ENCODE measurements at places on chromosomes 2 and 18.

DNA sequence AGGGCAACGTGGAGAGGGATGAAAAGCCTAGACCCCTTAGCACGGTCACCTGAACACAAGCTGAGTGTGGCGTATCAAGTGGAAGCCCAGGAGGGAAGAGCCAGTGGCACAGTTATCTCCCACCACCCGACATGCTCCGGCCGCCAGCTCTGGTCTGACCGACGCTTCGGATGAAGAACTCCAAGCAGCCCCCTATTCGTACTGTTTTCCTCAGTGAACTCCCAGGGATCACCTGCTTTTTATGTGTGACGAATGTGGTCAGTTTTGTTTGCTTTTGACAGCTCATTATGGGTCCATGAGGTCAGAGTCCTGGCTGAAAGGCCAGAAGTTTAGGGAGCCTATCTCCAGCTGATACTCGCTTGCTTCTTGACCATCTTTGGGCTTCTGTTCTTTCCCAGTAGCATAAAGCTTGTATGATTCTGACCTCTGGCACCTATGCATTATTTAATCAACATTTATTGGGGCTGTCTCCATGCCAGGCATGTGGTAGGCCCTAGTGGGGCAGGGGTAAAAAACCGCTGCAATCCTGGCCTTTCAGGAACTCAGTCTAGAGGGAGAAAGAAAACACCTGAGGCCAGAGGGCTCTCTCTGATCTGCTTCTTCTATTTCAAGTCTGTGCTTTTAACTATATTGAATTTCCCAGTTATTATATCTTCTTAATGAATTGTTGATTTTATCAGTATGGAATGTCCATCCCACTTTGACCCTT is 33.0 kb upstream of the MRPL33 start:
- DNase-seq, result no peak

DNA sequence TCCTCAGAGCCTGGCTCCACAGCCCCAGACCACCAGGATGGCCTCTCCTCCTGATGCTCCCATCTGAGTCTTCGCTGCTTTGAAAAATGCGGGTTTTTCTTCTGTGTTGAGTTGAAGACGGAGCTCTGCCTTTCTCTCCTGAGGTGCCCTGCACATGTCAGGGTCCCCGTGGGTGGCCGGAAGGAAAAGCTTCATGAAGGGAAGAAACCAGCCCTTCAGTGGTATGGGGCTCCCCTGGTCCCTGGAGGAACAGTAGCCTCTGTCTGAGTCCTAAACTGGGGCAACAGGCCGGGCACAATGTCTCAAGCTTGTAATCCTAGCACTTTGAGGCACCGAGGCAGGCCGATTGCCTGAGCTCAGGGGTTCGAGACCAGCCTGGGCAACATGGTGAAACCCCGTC is 54.7 kb upstream of the CAB39 start:
- DNase-seq, result no peak

- DNase-seq, result no peak
Measured at GRCh38 chr2:26317377-26318105, 28.4 kb upstream of the SELENOI start.

DNA sequence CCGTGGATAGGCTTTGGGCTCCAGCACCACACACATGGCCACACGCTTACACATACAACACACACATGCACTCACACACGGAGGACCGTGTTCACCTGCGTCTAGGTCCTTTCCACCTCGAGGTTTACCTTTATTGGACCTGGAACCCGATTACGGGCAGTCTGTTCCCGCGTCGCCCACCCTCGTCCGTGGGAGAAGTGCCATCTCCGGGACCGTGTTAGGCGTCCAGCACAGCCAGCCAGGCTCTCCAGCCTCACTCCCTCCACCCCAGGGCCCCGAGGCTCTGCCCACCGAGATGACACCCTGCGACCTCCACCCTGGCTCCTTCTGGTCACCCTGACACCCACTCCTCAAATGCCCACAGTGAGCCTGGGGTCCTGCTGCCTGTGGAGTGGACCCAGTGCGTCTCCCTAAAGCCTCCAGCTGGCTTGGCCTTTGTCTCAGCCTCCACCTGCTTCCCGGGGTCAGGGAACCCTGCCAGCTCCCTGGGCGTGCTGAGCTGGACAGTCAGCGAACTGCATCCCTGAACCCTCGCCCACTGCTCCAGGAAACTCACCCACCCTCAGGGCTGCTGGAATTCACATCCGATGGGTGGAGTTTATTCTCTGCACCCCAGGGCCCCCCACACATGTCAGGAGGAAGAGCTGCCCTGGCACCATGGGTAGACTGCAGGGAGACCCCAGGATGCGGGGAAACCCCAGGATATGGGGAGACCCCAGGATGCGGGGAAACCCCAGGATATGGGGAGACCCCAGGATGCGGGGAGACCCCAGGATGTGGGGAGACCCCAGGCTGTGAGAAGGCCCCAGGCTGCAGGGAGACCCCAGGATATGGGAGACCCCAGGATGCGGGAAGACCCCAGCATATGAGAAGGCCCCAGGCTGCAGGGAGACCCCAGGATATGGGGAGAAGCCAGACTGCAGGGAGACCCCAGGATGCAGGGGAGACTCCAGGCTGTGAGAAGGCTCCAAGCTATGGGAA is 33.0 kb downstream of the ADI1 start:
- no peak for DNase-seq

- DNase-seq, result no peak
Measured at GRCh38 chr2:133314795-133315194, 253.5 kb downstream of the NCKAP5 start.

DNA sequence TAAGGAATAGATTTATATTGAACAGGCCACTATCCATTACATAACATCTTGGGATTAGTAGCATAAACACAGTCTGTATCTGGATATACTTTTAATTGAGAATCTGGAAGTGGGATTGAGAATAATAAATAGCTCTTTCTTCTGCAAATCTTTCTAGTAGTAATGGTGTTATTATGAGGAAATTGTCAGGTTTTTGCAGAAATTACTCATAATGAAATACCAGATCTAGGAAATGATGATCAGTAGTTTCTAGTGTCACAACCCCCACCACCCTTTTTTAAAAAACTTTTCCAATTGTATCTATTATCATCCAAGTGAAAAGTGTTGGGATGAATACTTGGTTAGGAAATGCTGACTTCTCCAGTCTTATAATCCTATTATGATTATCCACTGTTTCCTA is 18.7 kb downstream of the NBEAL1 start:
- DNase-seq, result no peak

DNA sequence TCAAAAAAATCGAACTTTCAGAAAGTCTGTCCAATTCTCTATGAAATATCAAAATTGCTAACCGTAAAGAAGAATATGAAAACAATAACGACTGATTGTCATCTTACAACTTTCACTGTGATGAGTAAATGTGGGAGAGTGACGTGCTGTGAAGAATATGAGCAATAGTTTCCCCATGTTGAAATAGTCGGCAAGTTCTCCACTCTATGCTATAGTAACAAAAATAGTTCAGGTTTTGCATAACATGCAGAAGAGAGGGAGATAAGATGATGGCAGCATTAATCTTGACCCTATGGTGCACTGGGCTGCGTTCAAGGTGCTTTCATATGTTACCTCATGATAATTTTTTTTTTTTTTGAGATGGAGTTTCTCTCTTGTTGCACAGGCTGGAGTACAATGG is 196.8 kb upstream of the CYRIA start:
- DNase-seq, result no peak

DNA sequence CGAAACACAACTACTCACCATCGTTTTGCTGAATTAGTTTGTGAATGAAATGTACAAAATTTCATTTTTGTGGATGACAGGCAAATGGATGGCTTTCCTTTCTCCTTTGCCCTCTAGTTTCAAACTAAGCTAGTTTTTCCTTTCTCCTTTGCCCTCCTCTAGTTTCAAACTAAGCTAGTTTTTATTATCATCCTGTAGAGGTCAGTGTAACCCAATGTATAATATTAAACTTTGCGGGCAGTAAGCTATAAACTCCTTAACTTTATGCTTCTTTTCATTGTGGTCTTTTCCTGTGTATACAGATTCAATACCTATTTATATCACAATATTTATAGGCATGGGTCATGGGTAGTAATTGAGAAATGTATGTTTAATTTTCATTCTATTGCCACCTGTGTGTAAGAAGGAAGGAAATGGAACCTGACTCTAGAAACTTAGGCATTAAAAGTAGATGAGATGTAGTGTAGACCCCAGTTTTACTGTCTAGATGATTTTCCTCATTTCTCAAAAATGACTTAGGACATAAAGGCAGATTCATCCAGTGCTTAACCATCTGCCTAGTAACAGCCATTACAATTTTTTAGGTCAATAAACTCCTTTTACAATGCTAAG is 58.1 kb downstream of the MAP3K19 start:
- peak; percentile 41 for DNase-seq

- DNase-seq, result no peak
Measured at GRCh38 chr2:74653589-74653984, 460 bp upstream of the SEMA4F start.

DNA sequence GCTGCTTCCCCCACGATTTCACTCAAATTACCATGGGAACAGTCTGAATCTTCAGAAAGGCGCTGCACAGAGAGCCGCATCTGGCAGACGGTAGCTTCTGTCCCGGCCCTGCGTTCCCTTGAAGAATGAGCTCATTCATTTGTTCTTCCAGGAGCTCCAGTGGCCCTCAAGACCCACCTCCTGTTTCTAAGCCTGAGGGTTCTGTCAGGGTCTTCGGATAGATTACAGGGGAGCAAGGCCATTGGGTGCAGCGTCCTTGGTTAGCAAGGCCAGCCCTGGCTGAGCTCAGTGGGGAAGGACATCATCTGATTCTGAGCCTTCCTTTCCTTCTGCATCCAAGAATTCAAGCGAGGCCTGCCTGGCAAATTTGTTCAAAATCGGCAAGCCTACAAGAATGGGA is 111.9 kb downstream of the PDCL3 start:
- no peak for DNase-seq

DNA sequence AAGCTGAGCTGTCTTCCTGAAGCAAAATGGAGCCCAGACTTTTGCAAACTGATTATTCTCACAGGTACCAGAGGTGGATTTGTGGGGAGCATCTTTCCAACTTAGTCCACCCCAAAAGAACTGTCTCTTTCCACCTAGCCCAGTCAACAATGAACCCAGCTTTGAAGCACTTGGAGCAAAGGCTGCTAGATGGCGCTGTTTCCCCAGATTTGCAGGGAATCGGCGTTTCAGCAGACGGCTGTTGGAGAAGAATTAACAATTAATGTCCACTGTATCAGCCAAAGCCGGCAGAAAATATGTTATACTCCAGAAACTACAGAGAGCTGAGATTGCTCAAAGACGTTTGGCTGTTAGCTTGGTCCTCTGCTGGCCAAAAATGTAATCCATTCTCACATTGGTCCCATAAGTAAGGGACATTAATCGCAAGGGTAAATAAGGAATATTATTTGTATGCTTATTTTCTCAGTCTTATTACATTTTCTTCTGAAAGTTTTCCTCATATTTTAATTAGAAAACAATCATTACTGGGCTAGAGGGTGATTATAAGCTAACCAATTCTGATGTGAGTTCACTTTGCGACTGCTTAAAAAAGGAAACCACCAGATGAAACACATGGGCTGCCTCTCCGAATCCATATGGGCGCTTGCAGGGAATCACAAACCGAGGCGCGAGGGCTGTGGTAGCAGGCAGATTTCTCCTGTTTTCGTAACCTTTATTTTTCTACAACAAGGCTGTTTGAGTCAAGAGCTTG is 423.8 kb upstream of the MEX3C start:
- DNase-seq, result peak; percentile 73

- DNase-seq, result no peak
Measured at GRCh38 chr2:45699032-45699658, 47.7 kb downstream of the PRKCE start.

DNA sequence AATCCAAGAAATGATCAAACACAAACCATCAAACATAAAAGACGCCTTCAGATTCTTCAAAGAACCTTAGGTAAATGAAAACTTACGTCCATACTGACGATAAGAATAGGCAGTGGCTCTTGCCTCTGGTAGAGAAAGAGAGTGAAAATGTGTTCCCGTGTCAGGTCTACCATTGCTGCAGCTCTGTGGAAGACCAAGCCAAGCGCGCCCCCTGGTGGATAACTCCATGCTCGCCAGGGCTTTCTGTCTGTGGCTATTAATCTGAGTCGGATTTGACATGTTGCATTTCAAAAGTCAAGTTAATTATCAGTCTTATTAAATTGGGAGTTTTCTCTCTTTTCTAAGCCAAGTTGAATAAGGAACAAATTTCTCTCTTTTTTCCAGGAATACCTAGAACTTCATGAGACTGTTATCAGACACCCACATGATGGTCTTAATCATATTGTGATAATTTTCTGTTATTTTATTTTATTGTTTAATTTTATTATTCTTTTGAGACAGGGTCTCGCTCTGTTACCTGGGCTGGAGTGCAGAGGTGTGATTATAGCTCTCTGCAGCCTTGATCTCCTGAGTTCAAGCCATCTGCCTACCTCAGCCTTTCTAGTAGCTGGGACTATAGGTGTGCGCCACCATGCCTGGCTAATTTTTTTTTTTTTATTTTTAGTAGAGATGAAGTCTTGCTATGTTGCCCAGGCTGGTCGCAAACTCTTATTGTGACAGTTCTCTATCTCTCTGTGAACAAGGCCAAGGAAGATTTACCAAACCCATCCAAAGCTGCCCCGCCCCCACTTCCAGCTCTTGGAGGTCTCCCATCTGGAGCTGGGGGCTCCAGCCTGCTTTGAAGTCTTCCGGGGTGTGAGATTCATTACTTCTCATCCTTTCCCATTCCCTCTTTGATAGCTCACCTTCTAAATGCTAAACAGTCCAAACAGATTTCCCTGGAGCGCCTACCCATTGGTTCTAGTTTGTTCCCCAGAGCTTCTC is 15.8 kb upstream of the ZAP70 start:
- peak; percentile 87 for DNase-seq

DNA sequence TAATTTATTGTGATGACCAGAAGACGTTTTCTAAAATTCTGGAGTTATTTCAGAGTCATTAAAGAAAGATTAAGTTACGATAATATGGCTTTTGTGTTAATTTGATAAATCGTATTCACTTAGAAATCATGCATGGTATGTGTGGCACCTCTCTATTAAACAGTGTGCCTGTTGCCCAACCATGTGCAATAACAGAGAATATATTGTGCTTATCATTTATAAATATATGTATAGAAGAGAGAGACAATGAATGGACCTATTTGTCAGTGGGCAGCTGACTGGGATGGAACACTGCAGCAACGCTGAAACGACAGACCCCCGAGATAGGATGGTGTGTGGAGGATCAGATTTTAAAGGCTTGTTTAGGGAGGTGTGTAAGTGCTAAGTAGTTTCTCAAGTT is 172.9 kb downstream of the FMNL2 start:
- DNase-seq, result no peak

DNA sequence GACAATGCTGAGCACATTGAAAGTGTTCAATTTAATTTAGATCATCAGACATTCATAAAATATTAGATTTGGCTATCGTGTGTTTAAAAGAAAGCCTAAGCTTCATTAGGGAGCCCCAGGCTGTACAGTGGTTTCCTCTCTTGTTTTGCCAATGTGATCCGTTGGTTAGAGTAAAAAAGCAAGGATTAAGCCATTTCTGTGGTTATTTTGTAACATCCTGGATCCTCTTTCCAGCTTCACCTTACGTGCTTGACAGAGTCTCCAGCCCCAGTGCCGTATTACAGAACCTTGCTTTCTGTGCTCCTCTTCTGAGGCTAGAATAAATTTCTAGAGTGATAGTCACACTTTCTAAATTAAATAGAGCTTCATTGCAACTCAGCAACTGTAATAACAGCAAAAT is 289.3 kb upstream of the LINC00305 start:
- DNase-seq, result no peak

- no peak for DNase-seq
Measured at GRCh38 chr18:51519571-51519970, 322.1 kb upstream of the MEX3C start.

- DNase-seq, result peak; percentile 5
Measured at GRCh38 chr2:14815201-14815600, 182.7 kb downstream of the LRATD1 start.

GRCh38 chr2:58649756-58650155 is 408.6 kb upstream of the FANCL start:
- no peak for DNase-seq

GRCh38 chr2:233684640-233685039 is 2.9 kb downstream of the UGT1A7 start:
- no peak for DNase-seq
